ENCODE measurements at places on chromosomes 4 and X.
A peak's percentile ranks its signal among the peaks of the same experiment; 100 is the strongest.

GRCh38 chrX:39957816-39958566 is 139.8 kb downstream of the BCOR start:
- DNase-seq = no peak

DNA sequence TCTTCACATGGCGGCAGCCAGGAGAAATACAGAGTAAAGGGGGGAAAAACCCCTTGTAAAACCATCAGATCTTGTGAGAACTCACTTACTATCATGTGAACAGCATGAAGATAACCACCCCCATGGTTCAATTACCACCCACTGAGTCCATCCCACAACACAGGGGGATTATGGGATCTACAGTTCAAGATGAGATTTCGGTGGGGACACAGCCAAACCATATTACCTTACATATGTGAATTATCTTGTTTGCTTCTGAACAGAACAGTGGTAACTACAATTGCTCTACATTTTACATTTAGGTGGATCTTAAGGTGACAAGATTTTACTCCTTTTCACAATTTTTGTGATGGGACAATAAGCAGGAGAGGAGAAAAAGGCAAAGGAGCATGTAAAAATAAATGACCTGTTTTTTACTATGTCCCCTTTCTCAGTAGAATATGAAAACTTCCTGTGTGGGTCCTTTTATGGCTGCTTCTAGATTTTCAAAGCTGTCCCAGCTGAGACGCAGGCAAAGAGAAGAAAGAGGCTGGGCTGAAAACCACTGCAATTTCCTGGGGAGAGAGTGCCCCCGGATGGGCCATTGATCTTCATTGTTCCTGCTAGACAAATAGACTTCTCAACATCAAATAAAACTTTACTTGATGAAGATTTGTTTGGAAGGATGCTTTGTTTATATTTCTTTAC is 45.9 kb upstream of the PGM2 start:
- peak; percentile 77 for DNase-seq

DNA sequence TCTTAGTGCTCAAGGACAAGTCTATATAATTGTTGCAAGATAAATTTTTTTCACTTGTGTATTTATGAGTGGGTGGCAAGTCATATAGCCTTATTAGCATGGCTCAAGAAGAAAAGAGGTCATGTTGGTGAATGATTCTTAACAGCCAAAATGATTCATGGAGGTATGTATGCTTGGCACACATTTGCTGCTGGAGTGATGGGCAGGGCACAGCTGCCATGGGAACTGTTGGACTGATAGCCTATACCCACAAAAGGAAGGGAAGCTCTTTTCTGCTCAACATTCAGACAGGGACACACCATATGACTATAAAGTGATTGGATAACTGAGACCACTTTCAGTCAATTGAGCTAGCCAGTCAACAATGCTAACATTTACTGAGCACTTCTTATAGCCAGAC is 46.8 kb upstream of the PITX2 start:
- DNase-seq = no peak

DNA sequence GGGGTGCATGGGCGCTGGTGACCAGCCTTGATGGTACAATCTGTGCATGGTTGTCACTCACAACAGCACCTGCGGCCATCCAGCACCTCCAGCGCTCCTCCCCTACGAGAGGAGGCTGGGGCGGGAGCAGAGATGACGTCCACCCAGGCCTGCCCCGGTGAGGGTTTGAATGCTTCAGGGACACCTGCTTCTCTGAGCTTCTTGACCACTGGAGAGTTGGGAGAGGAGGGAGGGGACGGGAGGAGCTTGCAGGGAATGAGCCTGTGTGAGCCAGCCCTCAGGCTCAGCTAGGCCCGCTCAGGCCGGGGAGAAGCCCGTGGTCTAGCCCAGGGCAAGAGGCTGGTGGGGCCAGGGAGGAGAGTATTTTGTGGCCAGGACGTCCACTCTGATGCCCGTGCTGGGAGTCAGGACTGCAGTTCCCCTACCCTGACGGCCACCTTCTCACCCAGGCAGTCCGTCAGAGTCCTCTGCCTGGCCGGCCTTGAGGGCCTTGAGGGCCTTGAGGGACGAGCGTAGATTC is 59.2 kb downstream of the CPZ start:
- no peak for DNase-seq

DNA sequence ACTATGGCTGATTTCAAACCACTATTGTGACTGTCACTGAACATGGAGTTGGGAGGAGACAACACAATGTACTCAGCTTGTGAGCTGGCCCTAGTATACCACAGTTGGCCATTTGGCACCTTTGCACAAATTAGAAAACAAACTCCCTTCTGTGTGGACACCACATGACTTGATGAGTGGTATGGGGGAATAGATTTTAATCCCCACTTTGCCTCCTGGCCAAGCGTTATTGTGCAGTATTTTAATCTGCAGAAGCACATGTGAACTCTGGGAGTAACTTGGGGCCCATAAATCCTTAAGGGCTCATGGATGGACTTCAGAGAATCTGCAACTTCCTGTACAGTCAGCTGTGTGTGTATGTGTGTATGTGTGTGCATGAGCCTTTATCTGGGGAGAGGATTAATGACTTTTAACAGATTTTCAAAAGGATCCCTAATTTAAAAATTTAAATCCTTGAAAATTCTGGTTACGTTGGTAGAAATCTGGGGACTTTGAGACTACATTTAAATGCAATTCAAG is 105.0 kb upstream of the PAQR3 start:
- no peak for DNase-seq

GRCh38 chrX:39846460-39846859 is 251.3 kb downstream of the BCOR start:
- DNase-seq = no peak

DNA sequence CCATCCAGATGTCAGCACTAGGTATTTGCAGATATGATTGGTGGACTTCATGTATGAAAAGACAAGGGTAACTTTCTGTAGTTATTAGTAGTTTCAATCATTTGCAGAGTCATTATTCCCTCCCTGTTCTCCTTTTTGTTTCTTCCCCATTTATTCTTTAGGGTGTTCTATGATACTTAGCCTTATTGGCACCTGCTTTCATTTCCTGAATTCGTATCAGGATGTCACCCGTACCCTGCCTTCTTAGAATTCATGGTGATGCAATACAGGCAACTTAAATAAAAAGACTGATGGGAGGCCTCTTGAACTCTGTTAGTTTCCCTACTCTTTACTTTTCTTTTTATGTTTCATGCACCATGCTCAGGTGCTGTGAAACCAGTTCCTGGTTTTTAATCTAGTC is 24.2 kb downstream of the MAGED1 start:
- DNase-seq = no peak

DNA sequence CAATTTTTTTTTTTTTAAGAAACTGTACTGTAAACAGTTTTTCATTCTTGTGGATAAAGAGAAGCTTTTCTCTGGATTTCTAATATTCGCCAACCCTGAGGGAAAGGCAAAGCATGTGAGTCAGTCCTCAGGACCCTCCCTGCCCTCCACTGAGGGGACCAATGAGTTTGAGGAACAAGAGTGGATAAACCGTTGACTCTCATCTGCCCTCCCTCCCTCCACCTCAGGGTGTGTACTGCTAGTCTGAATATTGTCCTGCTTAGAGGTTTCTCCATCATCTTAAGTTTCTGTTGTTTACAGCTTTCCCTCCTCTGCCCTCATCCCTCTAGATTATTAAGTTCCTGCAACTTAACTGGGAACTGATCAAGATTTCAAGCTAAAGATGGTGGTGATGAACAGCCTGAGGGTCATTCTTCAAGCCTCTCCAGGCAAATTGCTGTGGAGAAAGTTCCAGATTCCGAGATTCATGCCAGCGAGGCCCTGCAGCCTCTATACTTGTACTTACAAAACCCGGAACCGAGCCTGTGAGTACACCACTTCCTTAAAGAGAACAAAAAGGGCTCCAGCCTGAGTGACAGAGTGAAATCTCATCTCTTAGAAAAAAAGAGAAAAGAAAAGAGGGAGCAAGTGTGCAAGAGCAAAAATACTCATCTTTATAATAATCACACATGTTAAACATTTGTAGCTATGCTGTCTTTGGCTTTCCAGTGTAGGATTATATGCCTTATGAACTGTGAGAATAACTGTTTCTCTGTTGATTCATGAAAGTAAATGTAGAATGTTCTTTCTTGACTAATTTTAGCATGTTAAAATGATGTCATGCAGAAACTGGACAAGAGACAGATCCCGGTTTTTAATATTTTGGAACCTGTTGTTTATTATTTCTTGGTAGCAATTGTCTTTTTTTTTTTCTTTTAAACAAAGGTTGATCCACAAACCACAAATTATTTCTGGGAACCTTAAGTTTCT is 11.9 kb downstream of the CA5B start:
- DNase-seq = peak; percentile 49

GRCh38 chr4:6714954-6715353 is 1.0 kb upstream of the BLOC1S4 start:
- no peak for DNase-seq

DNA sequence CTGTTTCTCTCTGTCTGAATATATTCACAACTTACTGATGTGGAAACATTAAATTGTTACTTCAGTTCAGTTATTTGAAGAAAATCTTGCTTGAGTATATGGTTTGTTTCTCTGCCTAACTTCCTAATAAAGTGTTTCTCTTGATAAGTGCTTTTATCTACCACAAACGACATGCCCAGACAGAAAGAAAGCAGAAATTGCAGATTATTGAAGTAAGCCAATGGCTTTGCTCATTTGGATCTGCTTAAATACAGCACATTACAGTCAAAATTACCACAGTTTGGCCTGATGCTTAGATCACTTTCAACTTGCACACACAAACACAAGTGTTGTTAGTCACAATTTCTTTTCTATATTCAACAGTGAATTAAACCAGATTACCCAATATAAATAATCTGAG is 68.0 kb downstream of the ATOH1 start:
- DNase-seq = no peak

DNA sequence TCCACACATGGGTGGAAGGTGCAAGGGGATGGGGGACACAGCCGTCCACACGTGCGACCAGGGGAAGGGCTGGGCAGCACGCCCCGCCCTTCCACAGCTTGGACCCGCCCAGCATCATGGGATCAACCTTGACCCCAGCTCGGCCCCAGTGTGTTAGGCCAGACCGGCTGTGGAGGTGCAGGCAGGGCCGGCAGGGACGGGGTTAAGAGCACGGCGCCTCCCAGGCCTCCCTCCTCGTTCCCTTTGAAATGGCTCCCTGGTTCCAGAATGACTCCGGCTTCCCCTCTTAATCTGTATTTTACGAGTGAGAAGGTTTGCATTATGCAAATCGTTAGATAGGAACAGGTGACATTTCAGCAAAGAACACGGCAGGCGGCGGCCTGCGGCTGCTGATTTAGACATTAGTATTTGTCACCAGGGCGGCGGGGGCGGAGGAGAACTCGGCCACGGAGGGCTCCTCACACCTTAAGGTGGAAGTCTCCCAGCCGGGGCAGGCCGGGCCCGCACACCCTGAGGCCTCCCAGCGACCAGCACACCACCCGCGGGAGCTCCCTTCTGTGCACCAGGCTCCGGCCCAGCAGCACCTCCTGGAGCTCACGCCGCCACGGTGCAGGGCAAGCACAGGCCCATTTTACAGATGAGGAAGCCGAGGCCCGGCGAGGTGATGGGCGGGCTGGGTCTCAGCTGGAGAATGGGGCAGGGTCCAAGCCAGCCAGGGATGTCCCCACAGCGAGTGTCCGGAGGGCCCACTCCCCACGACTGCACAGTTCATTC is 116.1 kb downstream of the FAM53A start:
- DNase-seq = no peak

DNA sequence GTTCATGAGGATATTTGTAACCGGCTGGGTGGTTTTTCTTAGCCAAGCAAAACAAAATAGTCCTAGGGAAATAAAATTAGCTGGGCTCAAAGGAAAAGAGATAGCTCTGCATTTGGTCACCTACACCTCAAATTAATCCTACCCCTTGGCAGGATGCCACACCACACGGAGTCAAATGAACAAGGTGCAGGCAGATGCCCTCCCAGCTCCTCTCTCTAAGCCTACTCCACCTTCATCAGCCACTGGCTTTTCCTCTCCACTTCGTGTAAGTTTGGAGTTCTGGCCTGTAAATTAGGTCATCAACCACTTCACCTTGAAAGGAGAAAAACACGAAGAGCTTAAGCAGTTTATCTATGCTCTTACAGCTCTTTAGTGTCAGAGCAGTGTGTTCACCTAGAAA is 1.4 kb downstream of the DDIT4L start:
- DNase-seq = no peak

GRCh38 chr4:138591808-138592207 is 349.7 kb upstream of the SLC7A11 start:
- DNase-seq = no peak

- DNase-seq = no peak
Observed at GRCh38 chr4:173243321-173243720, 74.7 kb downstream of the GALNT7 start.

GRCh38 chr4:71300964-71301363 is 37.9 kb upstream of the SLC4A4 start:
- no peak for DNase-seq

- DNase-seq = no peak
Observed at GRCh38 chrX:134571796-134572195, 86.5 kb downstream of the PLAC1 start.

- no peak for DNase-seq
Observed at GRCh38 chr4:604131-604530, 21.2 kb upstream of the PDE6B start.

- DNase-seq = no peak
Observed at GRCh38 chr4:1449475-1449832, 43.2 kb upstream of the NKX1-1 start.

DNA sequence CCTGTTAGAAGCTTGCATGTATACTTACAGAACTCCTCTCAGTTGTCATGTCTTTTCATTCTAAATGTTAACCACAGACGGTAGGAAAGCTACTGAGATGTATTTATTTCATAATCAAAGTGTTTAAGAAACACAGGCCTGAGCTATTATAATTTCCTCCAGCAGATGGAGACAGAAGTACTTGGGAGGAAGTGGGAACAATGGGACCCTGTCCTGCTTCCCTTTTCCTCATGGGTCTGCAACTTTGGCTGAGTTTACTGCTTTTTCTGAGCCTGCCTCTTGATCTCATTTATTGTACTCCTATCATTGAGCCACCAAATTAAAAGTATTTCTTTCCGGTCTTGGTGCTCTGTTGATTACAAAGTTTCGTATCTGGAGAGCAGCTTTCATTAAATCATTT is 67.7 kb upstream of the SPANXN2 start:
- no peak for DNase-seq

- no peak for DNase-seq
Observed at GRCh38 chrX:33129607-33130006, 81.7 kb downstream of the DMD start.

- DNase-seq = no peak
Observed at GRCh38 chr4:79287718-79288117, 38.1 kb downstream of the NAA11 start.

- DNase-seq = no peak
Observed at GRCh38 chr4:37864786-37865185, 26.1 kb upstream of the TBC1D1 start.

DNA sequence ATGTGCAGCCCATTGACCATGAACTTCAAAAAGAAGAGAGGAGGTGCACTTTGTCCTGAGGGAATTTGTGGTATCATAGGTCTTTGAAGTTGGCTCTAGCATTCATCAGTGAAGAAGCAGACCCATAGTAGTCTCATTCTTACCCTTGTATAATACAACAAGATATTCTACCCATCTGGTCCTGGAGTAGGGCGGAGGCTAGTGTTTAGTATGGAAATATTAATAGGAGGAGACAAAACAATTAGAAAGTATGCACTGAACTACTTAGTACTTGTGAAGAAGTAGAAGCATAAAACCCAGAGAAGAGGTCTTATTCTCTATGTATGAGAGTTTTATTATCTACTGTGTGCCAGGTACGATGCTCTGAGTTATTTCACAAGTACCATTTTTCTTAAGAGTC is 189.0 kb downstream of the AASDH start:
- DNase-seq = no peak

- no peak for DNase-seq
Observed at GRCh38 chr4:120821977-120822376, 100.5 kb downstream of the PRDM5 start.

- no peak for DNase-seq
Observed at GRCh38 chr4:104507112-104507511, 12.4 kb upstream of the CXXC4 start.
